ENCODE measurements at places on chromosomes 5 and 9. TPM values are rescaled to one million over a fixed set of nuclear protein-coding genes. Genes with fewer than 3 reads are reported as not detected.

DNA sequence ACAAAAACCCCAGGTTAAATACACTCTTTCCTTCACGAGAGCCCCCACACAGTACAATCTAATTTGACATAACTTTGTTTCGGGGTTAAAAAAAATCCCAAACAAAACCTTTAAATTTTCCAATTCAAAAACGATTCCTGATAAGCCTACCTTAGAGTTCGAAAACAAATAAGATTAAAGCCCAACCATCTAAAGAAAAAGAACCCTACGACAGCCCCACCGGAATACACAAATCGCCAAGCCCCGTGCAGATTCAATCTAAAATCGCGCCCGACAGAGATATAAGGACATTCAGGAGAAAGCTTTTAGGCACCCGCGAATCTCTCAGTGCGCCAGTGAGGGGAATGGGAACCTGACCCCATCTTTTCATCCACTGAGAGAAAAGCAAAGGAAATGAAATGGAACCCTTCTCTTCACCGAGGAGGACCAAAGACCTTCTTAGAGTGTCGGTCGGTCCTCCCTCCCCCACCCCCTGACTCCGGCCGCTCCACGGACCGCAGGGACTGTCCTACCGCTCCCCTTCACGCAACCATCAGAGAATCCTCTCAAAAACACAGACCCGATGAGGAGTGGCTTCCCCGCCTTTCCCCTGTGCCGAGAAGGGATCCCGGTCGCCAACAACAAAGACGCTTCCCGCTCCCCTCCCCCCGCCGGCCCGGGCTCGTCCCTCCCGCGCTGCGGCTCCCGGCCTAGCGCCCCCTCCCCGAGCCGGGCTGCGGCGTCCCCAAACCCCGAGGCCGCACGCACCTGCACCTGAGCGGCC, 925 bp downstream of the ABHD17B start:
- DNase-seq: peak; percentile 29

SPATA31C1 gene
- not detected for total RNA-seq

GRCh38 chr5:113682497-113683136, 169.1 kb downstream of the YTHDC2 start:
- peak; percentile 4 for DNase-seq

DNA sequence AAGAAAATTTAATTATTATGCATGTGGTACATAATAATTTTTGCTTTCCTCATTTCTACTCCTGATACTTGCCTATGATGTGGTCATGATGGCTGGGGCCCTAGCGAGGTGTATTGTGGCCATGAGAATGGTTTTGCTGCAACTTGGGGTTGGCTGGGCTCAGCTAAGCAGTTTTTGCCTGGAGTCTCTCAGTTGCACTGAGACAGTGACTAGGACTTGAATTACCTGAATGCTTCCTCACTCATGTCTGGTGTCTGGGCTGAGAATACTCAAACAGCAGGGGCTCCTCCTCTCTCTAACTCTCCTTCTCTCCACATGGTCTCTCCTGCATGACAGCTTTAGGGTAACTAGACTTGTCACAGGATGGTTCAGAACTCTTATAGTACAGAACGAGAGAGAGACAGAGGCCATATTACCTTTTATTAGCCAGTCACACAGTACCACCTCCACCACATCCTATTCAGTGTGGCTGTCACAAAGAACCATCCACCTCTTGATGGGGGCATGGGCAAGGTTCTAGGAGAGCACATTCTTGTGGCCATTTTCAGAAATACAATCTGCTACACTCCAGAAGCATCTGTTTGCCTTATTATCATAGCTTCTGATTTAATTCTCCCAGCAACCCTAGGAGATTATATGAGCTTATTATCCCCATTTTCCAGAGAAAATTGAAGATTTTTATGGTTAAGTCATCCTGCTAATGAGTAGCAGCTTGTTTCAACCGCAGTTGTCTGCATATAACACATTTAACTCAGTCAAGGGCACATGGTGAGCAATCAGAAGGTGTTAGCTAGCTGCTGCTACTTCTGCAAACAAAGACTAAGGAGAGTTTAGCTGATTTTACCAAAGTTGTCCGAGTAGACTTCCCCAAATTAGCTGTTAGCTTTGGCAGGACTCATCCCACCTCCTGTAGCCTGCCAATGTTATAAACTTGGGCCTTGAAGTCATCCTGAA, 245.1 kb downstream of the DOCK8 start:
- DNase-seq: no peak

SLC12A2 gene
- 8.4 TPM for total RNA-seq

DNA sequence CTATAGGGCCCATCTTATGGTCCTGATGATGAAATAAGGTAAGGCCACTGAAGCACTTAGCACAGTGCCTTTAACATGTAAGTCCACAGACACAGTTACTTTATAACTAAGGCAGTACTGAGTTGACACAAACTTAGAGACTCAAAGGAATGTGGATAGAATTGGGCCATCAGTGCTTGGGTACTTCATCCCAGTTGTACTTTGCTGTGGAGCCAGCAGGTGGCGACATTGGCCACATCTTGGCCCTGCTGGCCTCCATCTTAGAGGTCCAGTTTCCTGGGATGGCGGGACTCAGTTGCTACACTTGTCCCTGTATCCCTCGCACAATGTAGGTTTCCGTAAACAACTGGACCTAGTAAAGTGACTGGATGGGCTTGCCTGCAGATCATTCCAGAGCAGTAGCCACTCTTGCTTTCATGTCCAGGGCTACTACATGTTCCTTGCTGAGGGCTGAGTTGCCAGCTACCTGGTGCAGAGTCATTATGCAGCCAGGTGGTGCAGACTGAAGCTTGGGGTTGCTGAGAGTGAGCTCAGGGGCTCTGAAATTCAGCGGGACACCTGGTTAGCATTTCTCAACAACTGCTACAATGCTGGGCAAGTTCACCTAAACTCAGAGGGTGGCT, 10.6 kb downstream of the MTAP start:
- no peak for DNase-seq

DNA sequence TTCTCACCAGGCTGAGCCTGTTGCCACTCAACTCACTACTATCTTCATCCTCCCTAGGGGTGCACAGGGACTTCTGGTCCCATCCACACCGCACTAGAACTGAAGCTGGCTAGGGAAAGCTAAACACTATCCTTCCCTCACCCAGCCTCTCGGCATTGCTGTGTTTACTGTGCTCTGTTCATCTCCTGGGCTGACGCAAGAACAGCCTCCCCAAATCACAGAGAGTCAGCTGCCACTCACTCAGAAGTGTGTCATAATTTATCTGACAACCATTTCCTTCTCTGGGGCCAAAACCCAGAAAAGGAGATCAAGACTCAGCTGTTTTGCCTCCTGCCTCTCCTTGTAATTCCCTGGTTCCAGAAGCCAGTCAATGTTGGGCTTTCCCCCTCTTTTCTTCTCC, 92.8 kb downstream of the ARHGEF28 start:
- no peak for DNase-seq

BOD1 gene
- total RNA-seq: 80.6 TPM

DNA sequence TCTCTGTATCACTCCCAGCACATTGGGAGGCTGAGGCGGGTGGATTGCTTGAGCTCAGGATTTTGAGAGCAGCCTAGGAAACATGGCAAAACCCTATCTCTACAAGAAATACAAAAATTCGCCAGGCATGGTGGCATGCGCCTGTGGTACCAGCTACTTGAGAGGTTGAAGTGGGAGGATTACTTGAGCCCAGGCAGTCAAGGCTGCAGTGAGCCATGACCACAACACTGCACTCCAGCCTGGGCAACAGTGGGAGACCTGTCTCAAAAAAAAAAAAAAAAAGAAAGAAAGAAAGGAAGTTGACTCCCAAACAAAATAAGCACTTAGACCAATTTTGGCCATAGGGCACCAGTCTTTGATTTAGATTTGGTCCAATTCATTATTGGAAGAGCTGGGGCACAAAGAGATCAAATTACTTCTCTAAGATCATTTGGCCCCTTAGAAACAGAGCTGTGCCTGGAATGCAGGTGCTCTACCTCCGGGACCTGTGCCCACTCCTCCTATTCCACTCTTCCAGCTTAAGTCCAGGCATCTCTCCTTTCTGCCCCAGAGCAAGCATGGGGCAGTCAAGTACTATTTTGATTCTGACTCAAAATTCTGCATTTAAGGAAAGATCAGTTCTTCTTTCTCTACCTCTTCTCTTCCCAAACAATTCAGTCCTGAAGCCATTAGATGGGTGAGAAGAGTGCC, 59.0 kb downstream of the ALDH7A1 start:
- DNase-seq: no peak

GRCh38 chr5:40499518-40500273, 180.0 kb upstream of the PTGER4 start:
- no peak for DNase-seq

GRCh38 chr5:9201761-9202160, 344.1 kb downstream of the SEMA5A start:
- no peak for DNase-seq

- DNase-seq: no peak
Measured at GRCh38 chr5:67672636-67673035, 476.0 kb upstream of the CD180 start.

GRCh38 chr5:179882338-179882737, 23.7 kb upstream of the MRNIP start:
- DNase-seq: no peak
